Liver (tissue), 10 donors: ENCODE measurements at places on chromosomes 11 and 22.

DNA sequence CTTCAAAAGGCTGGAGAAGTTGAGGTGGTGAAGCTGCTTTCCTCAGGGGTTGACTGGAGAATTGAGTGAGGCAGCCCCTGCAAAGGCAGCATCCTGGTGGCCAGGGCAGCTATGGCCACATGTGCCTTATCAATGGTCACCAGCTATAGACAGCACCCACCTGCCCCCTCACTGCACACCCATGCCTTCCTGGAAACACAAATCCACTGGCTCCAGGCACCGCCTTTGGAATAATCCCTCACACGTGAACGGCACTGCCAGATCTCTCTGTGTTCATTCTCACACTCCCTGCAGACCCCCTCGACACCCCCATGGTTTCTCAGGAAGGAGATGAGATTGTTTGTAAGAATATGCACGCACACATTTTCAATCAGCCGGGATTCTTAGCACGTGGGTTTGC lies 1297.8 kb downstream of the TBC1D22A start:
- no peak for DNase-seq

DNA sequence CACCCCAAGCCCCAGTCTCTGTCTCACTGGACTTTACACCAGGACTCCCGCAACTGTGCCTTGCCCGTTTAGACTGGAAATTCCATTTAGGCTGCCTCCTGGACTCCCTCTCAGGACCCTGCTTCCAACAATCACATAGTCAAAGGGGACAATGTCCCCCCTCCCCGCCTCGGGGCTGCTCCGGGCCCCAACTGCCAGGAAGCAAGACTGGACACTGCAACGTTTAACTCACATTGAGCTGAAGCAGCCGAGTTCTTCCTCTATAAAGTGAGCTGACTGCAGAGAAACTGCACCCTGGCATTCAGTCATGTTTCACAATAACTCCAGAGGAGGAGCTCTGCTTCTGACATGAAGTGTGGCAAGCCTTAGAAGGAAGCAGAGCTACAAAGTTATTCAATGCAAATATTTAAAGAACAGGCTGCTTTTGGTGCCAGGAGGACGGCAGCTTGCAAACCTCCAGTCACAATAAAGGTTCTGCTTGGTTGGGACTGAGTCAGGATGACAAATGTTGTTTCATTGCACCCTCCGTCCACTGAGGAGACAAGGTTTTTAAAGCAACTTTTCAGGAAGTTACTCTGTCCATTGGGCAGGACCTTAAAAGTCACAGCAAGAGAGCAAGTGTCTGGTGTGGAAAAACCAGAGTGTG lies 19.9 kb downstream of the PACSIN2 start:
- DNase-seq, result no peak

DNA sequence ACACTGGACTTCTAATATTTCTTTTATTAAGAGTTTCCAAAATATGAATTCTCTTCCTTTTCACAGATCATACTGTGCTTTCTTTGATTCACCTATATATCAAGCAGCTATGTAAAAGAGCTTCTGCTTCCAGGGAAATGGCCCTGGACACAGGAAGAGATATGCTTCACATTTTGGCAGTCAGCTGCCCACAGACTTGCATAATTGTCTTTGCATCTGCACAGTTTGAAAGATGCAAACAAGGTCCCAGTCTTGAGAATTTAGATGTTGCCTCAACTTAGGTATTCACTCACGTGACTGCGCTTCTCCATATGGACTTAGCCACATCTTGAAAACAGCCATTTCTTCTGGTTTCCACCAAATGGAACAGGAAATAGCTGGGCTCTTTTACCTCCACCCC lies 92.3 kb upstream of the POU2AF2 start:
- DNase-seq, result no peak

- no peak for DNase-seq
Measured at GRCh38 chr22:32409977-32410376, 2.1 kb downstream of the RTCB start.

GRCh38 chr11:134634897-134635831 lies 223.1 kb upstream of the B3GAT1 start:
- no peak for DNase-seq

- no peak for DNase-seq
Measured at GRCh38 chr22:41023299-41023623, 69.1 kb upstream of the EP300 start.

- no peak for DNase-seq
Measured at GRCh38 chr11:83600661-83601060, 314.5 kb upstream of the CCDC90B start.

DNA sequence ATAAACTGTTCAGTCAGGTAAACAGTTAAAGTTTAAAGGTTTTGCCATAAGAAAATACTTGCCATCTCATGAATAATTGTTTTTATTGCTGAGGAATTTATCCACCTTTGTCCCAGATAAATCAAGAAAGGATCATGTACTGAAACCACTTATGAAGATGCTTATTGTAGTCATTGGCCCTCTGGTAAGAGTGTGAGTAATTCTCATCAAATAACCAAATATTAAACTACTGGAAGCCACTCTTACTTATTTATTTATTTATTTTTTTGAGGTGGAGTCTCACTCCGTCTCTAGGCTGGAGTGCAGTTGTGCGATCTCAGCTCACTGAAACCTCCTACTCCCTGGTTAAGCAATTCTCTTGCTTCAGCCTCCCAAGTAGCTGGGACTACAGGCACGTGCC lies 35.1 kb downstream of the TMEM135 start:
- no peak for DNase-seq

GRCh38 chr22:42434748-42435425 lies 2.7 kb upstream of the NFAM1 start:
- no peak for DNase-seq

DNA sequence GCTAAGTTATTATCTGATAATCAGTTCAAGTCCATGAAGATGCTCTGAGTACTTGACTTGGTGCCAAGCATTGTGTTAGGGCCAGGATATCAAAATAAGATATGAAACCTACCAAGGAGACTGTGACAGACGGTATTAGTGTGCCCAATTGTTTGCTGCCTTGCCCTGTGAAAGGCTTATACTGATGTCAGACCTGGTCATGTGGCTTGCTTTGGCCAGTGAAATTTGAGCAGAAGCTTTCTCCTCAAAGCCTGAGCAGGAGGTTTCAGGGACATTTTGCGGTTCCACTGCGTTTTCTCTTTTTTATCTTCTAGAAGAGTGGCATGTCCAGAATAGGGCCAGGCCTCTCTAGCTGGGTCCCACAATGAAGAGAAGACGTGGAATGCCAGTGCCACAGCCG lies 15.8 kb upstream of the PKNOX2 start:
- no peak for DNase-seq

DNA sequence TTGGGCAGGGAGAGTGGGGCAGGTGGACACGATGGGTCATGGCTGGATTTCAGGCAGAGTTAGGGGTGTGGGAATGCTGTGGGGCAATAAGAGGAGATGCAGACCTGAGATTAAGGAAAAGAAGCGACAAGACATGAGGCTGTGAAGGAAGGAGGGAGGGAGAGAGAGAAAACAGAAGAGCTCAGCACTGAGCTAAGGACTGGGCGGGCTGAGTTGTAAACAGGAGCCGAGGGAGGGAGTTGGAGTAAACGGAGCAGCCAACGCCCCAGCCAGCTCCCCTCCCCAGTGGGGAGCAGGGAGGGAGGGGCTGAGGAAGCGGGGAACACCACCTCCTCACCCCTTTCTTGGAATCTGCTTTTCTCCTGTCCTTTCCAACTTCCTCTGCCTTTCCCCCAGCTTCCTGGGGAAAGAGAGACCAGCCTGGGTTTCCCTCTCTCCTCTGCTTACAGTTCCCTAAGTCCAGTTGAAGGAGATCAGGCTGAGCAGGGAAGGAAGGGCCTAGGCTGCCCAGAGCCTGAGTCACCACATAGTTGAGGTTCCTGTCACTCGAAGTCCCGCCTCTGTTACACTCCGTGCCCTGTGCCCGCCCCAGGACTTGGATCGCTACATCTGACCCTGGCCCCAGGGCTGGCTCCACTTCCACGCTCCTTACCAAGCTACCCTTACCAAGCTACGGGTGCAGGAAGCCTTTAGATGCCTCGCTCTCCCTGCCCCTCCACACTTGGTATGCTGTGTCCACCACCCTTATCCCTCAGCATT lies 6.7 kb upstream of the AHNAK start:
- DNase-seq, result peak; percentile 58

DNA sequence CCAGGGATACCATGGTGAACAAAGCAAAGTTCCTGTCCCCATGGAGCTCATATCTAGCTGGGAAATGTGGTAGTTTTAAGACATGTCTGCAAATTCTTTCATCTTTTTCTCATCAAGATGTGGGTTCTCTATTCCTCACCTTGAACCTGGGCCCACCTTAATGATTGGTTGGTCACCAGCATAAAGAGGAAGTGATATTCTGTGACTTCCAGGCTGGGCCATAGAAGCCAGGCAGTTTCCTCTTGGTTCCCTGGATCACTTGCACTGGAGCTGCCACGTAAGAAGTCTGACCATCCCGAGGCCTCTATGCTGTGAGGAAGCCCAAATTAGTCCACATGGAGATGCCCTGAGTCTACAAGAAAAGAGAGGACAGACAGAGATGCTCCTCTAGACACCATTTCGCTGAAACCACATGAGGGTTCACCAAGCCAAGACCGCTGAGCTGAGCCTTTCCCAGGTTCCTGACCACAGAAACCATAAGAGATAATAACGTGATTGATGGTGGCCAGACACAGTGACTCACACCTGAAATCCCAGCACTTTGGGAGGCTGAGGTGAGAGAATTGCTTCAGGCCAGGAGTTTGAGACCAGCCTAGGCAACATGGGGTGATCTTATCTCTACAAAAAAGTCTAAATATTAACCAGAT lies 119.5 kb upstream of the ISX start:
- no peak for DNase-seq

DNA sequence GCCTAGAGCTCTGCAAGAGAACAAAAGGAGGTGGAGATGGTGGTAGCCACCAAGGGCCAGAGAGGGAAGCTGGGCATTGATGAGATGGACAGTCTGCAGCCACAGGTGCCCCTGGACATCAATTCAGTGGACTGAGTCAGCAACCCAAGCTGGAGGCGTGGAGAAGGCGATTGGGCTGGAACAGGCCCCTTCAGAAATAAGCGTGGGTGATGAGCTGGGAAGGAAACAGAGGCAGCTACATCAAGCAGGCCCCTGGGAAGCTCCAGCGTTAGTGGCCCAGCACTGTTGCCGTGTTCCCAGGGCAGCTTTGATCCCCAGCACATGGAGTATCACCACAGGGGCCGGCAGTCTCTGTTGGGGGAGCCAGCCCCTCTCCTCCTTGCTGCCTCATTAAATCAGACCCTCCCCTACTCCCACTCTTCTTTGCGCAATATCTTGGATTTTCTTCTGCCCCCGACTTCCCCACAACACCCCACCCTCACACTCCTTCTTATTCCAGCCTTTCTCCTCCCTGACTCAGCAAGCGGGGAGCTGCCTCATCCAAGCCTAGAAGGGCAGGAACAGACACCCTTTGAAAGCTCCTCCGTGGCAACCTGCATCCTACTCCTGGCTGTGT lies 31.7 kb upstream of the OAF start:
- DNase-seq, result no peak

DNA sequence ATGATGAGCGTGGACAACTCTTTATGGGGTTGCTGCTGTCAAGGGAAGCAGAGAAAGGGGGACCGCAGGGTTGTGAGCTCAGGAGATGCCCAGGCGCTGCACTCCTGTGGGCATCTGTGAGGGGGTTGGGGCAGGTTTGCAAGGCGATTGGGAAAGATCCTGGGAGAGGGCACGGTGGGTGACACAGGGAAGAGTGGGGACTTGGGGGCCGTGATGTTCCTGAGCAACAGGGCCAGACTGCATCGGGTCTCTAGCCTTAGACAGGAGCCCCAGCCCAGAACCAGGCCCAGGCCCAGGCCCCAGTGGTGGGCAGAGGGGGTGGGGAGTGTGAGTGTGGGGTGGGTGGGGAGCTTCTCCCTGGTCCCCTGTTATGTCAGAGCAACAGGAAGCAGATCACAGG lies 38.3 kb downstream of the CSF2RB start:
- no peak for DNase-seq

DNA sequence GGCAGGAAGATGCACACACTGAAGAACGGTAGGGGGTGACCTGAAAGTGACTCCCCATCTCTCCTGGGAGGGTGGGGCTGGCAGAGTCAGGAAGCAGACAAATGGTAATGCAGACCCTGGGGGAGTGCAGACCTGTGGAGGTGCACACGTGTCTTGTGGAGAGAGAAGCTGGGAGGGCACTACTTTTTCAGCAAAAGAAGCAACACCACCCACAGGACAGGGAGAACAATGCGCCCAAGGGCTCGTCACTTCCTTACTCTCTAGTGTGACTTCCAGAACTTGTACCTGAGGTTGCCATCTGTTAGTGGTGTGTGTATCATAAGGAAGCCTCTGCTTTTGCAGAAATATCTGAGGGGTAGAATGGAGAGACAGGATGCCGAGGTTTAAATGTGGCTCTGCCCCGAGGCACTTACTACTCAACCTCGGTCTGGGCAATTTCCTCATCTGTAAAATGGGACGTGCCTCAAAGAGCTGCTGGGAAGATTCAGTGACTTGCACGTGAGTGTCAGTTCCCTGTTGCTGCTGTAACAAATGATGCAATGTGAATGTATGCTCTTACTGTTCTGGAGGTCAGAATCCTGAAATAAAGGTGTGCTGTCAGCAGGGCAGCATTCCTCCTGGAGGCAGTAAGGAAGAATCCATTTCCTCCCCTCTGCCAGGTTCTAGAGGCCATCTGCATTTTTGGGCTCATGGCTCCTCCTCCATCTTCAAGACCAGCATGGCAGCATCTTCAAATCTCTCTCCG lies 323.4 kb downstream of the SHANK2 start:
- DNase-seq, result no peak

- no peak for DNase-seq
Measured at GRCh38 chr11:91100427-91100826, 877.6 kb upstream of the CHORDC1 start.

- no peak for DNase-seq
Measured at GRCh38 chr11:26076233-26076990, 255.5 kb upstream of the ANO3 start.

- no peak for DNase-seq
Measured at GRCh38 chr11:111477898-111478297, 34.3 kb downstream of the BTG4 start.

DNA sequence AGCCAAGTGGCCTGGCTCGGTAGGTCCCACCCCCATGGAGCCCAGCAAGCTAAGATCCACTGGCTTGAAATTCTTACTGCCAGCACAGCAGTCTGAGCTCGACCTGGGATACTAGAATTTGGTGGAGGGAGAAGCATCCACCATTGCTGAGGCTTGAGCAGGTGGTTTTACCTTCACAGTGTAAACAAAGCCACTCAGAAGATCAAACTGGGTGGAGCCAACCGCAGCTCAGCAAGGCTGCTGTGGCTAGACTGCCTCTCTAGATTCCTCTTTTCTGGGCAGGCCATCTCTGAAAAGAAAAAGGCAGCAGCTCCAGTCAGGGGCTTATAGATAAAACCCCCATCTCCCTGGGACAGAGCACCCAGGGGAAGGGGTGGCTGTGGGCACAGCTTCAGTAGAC lies 22.3 kb upstream of the OR5B21 start:
- DNase-seq, result no peak

DNA sequence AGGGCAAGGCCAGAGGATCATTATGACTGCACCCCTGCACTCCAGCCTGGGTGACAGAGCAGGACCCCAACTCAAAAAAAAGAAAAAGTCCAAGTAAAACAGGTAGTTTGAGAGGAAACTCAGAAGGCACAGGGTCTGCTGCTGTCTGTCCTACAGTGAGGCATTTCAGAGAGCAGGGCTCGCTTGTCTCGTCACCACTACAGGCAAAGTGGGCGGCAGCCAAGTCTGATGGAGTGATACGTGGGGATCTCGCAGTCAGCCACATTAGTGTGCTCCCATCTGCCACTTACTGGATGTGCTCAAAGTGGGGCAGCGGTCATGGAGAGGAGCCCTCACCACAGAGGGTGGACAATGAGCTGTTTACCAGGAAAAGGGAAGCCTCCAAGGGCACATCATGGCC lies 42.1 kb downstream of the PI4KA start:
- DNase-seq, result no peak

GRCh38 chr11:74844072-74844471 lies 95.4 kb downstream of the RNF169 start:
- DNase-seq, result no peak
